ENCODE measurements at places on chromosomes 7 and 10. TPM values are rescaled to one million over a fixed set of nuclear protein-coding genes. Genes with fewer than 3 reads are reported as not detected.

DNA sequence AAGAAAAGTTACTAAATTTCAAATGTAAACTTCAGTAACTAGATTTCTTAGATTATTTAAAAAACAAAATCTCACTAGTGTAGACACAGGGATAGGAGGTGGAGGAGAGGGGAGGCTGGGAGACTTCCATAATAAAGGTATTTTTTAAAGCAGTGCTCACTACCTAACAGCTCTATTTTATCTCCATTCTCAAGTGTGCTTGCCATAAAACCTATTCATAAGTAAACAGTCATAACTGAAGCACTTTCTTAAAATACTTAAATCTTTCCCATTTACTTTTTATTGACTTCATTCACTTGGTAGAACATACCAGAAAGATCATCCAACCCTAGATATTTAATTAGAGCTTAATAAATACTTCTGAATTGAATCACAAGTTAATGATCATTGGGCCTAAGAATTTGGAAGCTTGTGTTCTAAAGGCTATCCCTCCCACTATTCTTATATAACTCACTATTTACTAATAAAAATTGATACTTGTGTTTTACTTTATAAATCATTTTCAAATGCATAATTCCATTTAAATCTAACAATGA lies 107.4 kb downstream of the SNX13 start:
- no peak overlapping the region for H3K4me3 ChIP-seq
- no peaks in the 10 kb centered on the region for H3K4me1 ChIP-seq
- no peak for DNase-seq

DNA sequence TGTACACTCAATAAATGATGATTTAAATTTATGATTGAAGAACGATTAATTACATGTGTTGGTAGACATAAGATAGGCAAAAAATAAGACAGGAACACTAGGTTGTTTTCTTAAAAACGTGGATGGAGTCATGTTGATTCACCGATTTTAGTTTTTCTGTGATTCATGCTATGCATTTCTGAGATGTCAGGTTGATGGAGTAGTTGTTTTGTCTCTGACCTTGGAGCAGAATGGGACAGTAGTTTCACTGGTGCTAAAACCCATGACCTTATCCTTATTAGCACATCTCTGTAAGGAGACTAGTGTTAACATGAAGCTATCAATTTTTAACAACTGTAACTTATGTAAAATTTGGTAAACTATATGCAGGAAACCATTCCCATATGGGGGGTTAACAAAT lies 611.6 kb upstream of the FZD8 start:
- no peak overlapping the region for H3K27ac ChIP-seq
- H3K4me1 ChIP-seq: no peaks in the 10 kb centered on the region
- H3K4me3 ChIP-seq: no peak overlapping the region
- no peaks in the 10 kb centered on the region for H3K27me3 ChIP-seq

DNA sequence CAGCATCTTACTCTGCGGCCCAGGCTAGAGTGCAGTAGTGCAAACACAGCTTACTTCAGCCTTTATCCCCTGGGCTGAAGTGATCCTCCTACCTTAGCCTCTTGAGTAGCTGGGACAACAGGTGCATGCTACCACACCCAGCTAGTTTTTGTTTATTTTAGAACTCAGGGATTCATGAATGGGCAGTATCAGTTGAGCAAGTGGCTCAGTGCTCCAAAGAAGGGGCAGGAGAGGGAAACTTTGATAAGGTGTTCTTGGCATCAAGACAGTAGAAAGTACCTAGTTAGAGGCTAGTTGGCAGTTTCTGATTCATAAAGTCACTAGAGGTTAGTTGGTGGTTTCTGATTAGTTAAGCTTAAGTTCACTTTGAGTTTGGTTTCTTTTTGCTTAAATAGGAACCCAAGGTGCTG lies 18.4 kb downstream of the TRIM24 start:
- no peak overlapping the region for H3K27ac ChIP-seq
- H3K4me3 ChIP-seq: no peak overlapping the region
- H3K27me3 ChIP-seq: no peaks in the 10 kb centered on the region
- H3K4me1 ChIP-seq: peaks cover 8% of the 10 kb centered on the region
- DNase-seq: no peak
- H3K36me3 ChIP-seq: no peaks in the 10 kb centered on the region

DNA sequence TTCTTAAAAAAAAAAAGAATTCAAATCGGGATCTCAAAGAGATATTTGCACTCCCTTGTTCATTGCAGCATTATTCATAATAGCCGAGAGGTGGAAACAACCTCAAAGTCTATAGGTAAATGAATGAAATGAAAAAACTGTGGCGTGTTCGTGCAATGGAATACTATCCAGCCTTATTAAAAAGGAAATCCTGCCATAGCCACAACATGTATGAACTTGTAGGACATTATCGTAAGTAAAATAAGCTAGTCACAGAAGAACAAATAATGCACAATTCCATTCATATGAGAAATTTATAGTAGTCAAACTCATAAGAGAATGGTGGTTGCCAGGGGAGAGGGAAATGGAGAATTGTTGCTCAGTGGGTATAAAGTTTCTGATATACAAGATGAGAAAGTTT lies 37.9 kb downstream of the GRK5 start:
- peaks cover 5% of the 10 kb centered on the region for H3K4me1 ChIP-seq
- H3K27ac ChIP-seq: no peak overlapping the region
- DNase-seq: no peak
- H3K4me3 ChIP-seq: no peak overlapping the region

GRCh38 chr7:9557853-9558252 lies 1124.4 kb downstream of the NXPH1 start:
- H3K36me3 ChIP-seq: no peaks in the 10 kb centered on the region
- no peaks in the 10 kb centered on the region for H3K27me3 ChIP-seq
- no peak overlapping the region for H3K27ac ChIP-seq

GRCh38 chr10:50367732-50368131 lies 116.4 kb upstream of the ASAH2 start:
- no peaks in the 10 kb centered on the region for H3K27me3 ChIP-seq
- H3K4me3 ChIP-seq: no peak overlapping the region
- H3K36me3 ChIP-seq: no peaks in the 10 kb centered on the region
- no peak overlapping the region for H3K27ac ChIP-seq
- no peak for DNase-seq

- H3K27ac ChIP-seq: no peak overlapping the region
- H3K27me3 ChIP-seq: no peaks in the 10 kb centered on the region
- H3K36me3 ChIP-seq: no peaks in the 10 kb centered on the region
- H3K4me3 ChIP-seq: no peak overlapping the region
- no peaks in the 10 kb centered on the region for H3K4me1 ChIP-seq
- DNase-seq: no peak
Measured at GRCh38 chr10:58867683-58868082, 308.8 kb upstream of the PHYHIPL start.

GRCh38 chr10:75532253-75532924 lies 101.0 kb downstream of the LRMDA start:
- DNase-seq: no peak
- H3K4me3 ChIP-seq: no peak overlapping the region
- H3K27ac ChIP-seq: no peak overlapping the region
- H3K4me1 ChIP-seq: 0 out of 2 replicates have a peak, but pooled peaks cover under 1% of the 10 kb centered on the region

GRCh38 chr10:124345521-124345920 lies 73.2 kb downstream of the OAT start:
- H3K27ac ChIP-seq: no peak overlapping the region
- no peak for DNase-seq
- no peaks in the 10 kb centered on the region for H3K36me3 ChIP-seq
- no peak overlapping the region for H3K4me3 ChIP-seq
- H3K4me1 ChIP-seq: no peaks in the 10 kb centered on the region

- no peak overlapping the region for H3K27ac ChIP-seq
- peaks cover 1% of the 10 kb centered on the region for H3K4me1 ChIP-seq
- H3K4me3 ChIP-seq: no peak overlapping the region
- no peaks in the 10 kb centered on the region for H3K27me3 ChIP-seq
- no peak for DNase-seq
- H3K36me3 ChIP-seq: no peaks in the 10 kb centered on the region
Measured at GRCh38 chr7:11331128-11332102, 357.7 kb downstream of the PHF14 start.

- no peaks in the 10 kb centered on the region for H3K36me3 ChIP-seq
- H3K4me1 ChIP-seq: no peaks in the 10 kb centered on the region
- no peak overlapping the region for H3K4me3 ChIP-seq
- DNase-seq: no peak
- H3K27ac ChIP-seq: no peak overlapping the region
- no peaks in the 10 kb centered on the region for H3K27me3 ChIP-seq
Measured at GRCh38 chr10:104099269-104099668, 13.6 kb upstream of the COL17A1 start.

DNA sequence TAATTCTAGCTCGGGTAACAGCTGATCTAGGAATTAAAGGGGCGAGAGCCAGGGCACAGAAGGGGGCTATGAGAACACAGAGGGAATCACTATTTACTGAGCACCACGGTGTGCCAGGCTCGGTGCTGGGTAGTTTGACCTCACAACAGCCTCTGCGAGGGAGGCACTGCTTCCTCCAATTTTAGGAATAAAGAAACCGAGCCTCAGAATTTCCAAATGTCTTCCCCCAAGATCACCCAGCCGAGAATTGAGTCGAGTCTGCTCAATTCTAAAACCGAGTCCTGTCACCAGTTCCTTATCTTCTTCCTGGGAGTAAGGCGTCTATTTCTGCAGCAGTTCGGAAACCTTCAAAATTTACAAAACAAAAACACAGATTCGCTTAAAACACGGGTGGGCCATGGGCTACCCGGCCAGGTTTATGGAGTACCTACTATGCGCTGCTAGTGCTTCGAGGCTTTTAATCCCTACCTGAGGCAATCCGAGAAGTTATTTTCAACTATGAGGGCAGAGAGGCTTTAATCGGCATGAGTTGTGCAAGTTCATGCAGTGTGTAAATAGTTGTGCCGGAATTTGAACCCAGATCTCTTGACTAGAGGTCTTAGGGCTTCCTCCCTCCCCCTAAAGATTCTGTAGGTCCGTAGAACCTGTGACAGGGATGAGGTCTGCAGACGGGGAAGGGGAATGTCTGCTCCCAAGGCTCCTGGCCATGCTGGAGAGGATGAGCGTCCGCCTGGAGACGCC lies 872 bp upstream of the HMX2 start:
- no peak overlapping the region for H3K4me3 ChIP-seq
- H3K4me1 ChIP-seq: peaks cover 68% of the 10 kb centered on the region
- H3K27ac ChIP-seq: no peak overlapping the region
- no peaks in the 10 kb centered on the region for H3K36me3 ChIP-seq
- no peak for DNase-seq

GRCh38 chr10:22133749-22134624 lies 83.8 kb downstream of the EBLN1 start:
- DNase-seq: no peak
- no peaks in the 10 kb centered on the region for H3K4me1 ChIP-seq
- no peaks in the 10 kb centered on the region for H3K27me3 ChIP-seq
- H3K27ac ChIP-seq: no peak overlapping the region

GRCh38 chr7:132049462-132050304 lies 493.3 kb upstream of the PODXL start:
- H3K4me3 ChIP-seq: no peak overlapping the region
- no peaks in the 10 kb centered on the region for H3K27me3 ChIP-seq
- DNase-seq: no peak
- no peaks in the 10 kb centered on the region for H3K4me1 ChIP-seq

The SLIT1 gene
- 1.2 TPM for total RNA-seq

The STX1A gene
- total RNA-seq: 9.9 TPM

The MRC1 gene
- total RNA-seq: 0.11 TPM

The SRGN gene
- not detected for total RNA-seq

The JAZF1 gene
- 21.8 TPM for total RNA-seq

The SYT15B gene
- not detected for total RNA-seq

The ANXA8L1 gene
- not detected for total RNA-seq

The MSANTD7 gene
- total RNA-seq: 15.2 TPM

The ADAMTS14 gene
- total RNA-seq: 2.3 TPM

The ETV1 gene
- 91.2 TPM for total RNA-seq

The HOXA3 gene
- not detected for total RNA-seq

Data from H1 (cell line).